Stimulated activated CD8-positive, alpha-beta memory T cell treated with anti-CD3 and anti-CD28 coated beads, Interleukin-15, amount 100 ng/mL, for 4 hours (primary cell): ENCODE measurements at places on chromosomes 6 and 20.

- DNase-seq = no peak
Observed at GRCh38 chr6:144469144-144469575, 184.0 kb downstream of the UTRN start.

DNA sequence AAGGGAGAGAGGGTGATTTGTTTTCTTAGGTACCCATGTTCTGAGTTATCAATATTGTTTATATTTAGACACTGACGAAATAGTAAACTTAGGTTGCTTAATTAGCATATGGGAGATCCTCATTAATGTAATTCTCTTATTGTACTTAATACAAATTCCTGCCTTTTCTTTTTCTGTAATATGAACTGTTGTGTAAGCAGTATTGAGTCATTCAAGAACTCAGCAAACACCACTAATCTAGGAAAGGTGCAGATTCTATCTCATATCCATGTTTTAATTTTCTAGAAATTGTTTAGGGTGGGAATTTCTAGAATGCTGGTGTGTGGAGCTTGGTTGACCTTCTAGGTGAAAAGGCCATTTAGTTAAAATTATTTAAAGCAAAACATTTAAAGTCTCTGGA is 216.0 kb downstream of the ZFAND3 start:
- DNase-seq = no peak

DNA sequence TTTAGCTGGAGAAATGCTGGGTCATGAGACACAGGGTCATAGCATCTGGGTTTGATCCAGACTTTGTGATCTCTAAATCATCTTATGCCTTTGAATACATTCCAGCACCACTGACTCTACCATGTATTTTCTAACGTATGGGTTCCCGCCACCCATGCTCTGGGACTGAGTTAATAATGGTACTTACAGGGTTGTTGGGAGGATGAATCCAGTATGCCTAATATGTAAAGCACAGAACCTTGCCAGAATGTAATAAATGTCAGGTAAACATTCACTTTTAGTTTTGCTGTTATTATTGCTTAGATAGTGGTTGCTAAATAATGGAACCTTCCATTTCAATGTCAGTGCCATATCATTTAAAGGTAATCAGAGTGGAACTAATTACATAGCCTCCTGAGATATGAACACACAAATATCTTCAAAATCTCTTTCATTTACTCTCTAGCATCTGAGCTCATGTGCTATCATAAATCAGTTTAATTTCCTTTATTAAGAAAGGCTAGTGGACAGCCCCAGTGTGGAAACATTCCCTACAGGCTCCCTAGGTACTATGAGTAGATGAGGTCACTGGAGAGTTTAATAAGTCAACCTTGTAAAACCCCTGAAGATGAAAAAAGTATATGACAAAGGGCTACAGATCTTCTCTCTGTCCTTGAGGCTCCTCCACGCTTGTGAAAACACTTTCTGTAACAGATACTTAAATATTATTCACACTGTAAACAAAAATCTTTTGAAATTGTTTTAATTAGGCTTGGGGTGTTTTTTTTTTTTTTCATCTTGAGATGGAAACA is 226.6 kb downstream of the ALDH8A1 start:
- DNase-seq = no peak

DNA sequence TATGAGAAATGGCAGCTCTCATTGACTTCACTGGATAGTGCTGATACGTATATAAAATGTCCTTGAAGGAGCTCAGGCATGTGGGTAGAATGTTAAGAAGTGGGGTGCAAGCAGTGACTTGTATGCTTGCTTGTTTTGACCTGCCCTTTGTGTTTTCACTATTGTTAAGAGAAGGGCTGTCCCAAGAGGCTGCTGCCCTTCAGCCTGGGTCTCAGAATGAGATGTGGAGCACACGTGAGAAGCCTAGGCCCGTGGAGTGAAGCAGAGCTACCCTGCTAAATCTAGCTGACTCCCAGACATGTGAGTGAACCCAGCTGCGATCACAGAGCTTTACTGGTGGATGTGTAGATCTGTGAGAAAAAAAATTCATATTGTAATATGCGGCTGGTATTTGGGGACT is 305.3 kb upstream of the RGS17 start:
- no peak for DNase-seq

GRCh38 chr6:116388924-116389323 is 18.2 kb downstream of the DSE start:
- DNase-seq = no peak

DNA sequence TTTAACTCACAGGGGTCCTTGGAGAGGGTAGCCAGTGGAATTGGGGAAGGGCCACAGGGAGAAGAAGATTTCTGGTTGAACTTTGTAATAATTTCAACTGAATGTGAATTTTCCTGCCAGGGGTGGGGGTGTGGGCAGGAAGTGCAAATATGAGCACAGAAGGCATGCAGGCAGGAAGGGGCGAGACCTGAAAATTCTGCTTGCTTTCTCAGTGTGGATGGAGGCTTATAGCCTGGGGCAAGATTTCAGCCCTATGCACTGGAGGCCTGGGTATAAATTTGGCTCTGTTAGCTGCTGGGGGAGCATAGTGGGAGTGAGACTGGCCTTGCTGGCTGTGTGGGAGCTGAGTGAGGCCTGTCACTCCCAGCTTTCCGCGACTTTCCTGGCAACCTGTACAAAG is 54.4 kb downstream of the PERP start:
- DNase-seq = no peak

GRCh38 chr6:12363651-12364381 is 73.7 kb downstream of the EDN1 start:
- no peak for DNase-seq

DNA sequence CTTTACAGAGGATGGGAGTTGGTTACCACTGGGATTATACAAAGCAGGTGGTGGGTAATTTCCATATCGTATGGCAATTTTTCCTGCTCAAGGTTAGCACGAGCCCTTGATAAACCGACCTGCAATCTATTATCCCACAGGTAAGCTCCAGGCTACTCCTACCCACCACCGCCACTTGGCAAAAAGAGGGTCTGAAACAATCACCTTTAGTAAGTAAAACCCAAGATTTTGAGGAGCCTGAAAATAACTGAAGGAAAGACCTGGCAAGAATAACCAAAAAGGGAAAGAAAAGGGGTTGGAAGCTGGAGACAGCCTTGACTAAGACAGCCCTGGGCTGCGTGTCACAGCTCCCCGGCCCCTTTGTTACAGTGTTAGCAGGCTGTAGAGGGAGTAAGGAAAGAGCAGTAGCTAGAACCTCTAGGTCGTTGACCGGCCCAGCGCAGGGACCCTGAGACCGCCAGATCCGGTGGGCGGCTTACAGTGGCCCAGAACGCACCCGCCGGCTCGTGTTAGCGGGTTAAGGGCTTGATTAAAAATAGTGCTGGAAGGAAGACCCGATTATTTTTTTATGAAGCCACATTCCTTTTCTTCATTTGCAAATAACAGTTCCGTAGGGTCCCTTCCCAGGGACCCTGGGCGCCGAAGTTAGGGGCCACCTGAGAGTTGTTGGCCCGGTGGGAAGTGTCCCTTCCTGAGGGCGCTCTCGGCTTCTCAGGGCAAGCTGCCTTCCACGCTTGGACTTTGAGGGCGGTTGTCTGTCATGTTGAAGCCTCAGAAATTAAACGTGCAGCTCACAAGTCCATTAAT is 30.5 kb downstream of the TFAP2B start:
- no peak for DNase-seq

DNA sequence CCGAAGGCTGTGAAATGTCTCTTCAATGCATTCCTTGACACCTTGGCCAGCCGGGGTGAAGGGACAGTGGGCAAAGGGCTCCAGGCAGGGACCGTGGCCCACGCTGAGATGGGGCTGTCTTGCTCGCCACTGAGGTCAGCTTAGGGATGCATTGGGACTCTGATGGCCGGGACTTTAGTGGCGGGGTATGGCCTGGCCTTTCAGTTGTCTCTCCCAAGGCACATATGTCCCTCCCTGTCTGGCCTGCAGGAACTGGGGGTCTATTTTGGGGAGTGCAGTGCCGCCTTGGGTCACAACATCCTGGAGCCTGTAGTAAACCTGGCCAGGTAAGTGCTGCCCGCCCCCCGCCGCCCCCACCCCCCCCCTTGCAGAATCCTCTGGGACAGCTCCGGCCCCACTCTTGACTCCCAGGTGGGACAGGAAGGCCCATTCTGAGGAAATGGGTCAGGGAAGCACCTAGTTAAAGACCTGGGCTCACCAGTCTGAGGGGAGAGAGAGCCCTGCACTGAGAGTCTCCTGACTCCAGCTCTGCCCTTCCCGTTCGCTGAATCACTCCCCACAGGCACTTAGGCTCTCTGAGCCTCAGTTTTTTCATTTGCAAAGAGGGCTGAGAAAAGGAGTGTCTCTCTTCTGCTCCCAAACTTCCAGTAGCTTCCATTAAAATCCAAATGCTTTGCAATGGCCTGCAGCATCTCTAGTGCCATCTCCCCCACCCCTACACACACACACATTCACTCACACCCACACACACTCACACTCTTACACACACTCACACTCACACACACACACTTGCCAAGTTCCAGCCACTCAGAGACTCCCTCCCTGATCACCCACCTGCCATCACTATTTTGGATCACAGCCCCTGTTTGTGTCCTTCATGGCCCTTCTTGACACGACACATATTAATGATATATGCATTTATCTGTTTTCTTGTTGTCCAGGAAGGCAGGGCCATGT is 33.1 kb downstream of the RAB44 start:
- DNase-seq = no peak

- no peak for DNase-seq
Observed at GRCh38 chr6:6533176-6533575, 55.3 kb upstream of the LY86 start.

GRCh38 chr20:9583151-9583550 is 68.8 kb downstream of the LAMP5 start:
- DNase-seq = no peak

DNA sequence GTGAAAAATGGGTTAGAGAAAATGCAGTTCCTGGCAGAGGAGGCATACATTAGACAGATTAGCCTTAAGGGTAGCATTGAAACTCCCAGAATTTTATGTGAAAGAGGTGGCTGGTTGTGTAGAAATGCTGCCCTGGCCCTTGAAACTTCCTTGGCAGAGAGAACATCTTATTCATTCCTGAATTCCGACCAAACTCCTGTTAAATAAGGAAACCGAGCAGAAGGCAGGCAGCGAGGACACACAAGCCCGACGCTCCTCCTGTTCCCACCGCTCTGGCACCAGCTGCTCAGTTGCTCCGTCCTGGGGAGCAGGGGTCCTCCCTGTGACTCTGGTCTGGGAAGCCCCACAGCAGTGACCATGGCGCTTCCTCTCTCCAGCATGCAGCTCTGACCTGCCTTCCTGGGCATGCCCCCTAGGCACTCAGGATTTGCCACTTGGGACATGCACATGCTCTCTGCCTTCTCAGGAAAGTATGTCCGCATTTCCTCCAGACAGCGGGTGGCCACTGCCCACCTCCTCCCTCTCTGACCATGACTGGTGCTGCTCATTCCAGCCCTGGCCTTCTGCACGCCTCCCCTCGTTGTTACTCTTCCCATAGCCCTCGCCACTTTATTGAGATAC is 35.2 kb upstream of the CLDN20 start:
- no peak for DNase-seq

- no peak for DNase-seq
Observed at GRCh38 chr20:5539691-5540090, 210.5 kb upstream of the SHLD1 start.

DNA sequence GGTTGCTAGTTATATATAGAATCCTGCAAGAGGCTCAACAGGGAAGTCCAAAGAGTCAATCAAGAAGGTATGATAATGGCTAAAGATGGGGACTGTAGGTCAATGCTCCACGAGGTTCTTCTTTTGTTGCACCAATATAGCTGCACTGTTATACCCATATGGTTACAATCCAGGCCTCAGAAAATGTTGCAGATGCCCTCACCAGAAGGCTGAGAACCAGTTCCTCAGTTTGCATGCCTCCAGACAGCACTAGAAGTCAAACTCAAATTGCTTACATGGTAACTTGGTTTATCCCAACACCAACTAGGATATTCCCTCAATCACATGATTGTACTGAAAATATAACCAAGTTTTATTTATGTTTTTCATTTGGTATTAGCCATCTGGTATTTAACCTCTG is 12.1 kb downstream of the EEF1A1 start:
- DNase-seq = no peak

DNA sequence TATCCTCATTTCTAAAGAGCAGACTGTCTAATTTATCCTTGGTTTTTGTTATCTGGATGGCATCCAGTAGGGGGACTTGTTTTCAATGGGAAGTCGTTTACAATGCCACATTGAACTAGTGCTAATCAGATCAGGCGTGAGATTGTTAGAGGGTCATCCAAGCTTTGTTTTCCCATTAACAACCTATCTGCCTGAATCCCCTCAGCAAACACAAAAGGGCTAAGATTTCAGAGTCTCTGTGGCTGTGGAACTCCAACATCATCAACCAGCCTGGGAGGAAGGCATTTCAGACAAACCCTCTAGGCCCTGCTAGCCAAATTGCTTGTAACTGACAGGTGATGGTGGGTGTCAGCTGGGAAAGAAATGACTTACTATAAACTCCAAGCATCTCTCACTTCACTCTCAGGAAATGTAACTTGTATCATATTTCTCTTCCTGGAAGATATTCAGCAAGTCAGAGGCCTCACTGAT is 47.7 kb downstream of the COL19A1 start:
- DNase-seq = no peak

DNA sequence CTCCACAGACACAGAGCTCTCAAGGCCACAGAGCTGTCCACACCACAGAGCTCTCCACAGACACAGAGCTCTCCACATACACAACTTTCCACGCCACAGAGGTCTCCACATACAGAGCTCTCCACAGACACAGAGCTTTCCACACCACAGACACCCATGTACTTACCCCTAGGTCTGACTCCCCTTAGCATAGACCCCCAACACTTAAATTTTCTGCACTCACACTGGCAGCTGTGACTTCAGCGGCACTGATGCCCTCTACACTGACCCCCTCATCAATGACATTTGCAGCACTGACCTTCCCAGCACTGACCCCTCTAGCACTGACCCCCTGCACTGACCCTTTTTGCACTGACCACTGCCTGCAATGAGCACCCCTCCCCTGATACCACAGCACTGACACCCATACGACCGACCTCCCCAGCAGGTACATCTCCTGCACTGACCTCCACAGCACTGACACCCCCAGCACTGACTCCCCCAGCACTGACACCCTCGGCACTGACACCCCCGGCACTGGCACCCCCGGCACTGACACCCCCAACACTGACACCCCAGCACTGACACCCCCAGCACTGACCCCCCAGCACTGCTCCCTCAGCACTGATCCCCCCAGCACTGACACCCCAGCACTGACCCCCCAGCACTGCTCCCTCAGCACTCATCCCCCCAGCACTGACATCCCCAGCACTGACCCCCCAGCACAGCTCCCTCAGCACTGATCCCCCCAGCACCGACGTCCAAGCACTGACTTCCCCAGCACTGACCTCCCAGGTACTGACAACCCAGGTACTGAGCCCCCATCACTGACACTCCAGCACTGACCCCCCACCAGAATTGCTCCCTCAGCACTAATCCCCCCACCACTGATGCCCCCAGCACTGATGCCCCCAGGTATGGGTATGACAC is 56.5 kb downstream of the ERMARD start:
- DNase-seq = no peak

GRCh38 chr6:30542915-30543314 is 13.4 kb downstream of the GNL1 start:
- no peak for DNase-seq

GRCh38 chr6:28876710-28877109 is 47.1 kb downstream of the TRIM27 start:
- no peak for DNase-seq
